Astrocyte (in vitro differentiated cells and primary cell): ENCODE measurements at places on chromosomes 2 and 18.

DNA sequence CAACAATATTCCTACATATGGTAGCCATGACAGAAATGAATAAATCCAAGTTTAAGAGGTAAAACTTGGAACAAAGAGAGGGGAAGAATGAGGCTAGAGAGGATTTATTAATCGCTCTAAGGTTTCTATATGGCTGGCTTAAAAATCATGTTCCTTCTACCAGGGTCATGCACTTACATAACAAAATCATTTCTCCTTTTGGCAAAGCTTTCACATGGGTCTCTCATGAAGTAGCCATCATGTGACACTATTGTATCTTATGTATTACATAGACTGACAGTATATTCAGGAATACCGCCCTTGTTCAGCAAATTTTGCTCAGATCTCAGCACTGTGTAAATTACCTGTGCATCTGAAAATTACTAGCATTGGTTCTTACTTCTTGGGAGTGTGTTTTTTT, 1554.5 kb upstream of the SLC39A10 start:
- no peak for DNase-seq

- peak; percentile 23 for DNase-seq
These were observed 40.5 kb downstream of the MTHFD2 start for GRCh38 chr2:74238879-74239278.

GRCh38 chr2:118706371-118706770, 141.1 kb downstream of the EN1 start:
- no peak for DNase-seq

DNA sequence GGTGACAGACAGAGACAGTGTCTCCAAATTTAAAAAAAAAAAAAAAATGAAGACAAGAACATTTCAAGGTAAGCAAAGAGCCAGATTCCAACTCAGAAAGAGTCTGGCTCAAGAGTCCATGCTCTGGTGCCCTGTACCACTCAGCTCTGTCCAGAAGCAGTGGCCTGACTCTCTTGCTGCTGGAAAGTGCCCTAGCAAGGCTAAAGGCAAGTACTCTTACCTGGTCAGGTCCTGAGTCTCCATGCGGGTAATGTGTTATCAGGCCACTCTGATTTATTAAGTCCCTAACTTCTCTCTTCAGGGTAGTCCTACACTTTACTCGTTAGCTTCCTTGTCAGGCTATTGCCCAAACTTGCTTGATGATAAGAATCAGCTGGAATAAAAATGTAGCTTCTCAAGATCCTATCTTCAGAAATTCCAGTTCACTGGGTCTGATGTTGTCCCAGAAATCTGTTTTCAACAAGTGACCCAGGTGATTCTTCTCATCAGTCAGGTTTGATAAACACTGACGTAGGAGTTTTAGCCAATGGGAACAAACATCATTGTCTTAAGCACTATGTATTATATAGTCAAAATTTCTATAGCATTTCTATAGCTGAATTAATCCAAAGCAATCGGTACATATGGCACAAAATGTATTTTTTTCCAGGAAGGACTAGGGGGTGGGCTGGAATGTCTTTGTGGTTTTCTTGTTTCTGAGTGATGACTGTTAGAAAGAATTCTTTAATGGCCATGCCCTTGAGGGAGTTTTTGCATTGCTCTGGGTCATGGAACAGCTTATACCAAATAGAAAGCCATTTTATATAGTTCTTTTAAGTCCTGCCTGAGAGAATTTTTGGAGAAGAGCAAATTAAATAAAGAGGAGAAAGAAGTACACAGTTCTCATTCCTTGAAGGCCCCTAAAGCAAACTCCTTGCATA, 139.9 kb upstream of the DNMT3A start:
- DNase-seq: peak; percentile 55

DNA sequence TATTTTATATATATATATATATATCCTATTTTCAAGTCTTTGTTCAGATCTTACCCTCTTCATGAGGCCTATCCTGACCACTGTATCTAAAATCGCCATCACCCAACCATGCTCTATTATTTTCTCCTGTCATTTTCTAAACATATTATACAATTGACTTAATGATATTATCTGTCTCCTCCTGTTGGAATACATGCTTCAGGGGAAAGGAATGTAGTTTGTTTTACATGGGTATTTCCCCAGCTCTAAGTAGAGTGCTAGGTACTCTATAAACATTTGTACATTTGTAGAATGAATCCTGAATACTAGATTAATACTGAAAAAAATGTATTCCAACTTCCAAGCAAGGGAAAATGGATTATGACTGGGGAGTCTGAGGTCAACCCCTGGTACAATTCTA, 26.2 kb downstream of the TTC21B start:
- peak; percentile 7 for DNase-seq

GRCh38 chr2:10211844-10212422, 89.4 kb downstream of the RRM2 start:
- no peak for DNase-seq

- no peak for DNase-seq
These were observed 4.6 kb downstream of the HOXD1 start for GRCh38 chr2:176193048-176193447.

- no peak for DNase-seq
These were observed 246.1 kb upstream of the CYRIA start for GRCh38 chr2:16911746-16912145.

DNA sequence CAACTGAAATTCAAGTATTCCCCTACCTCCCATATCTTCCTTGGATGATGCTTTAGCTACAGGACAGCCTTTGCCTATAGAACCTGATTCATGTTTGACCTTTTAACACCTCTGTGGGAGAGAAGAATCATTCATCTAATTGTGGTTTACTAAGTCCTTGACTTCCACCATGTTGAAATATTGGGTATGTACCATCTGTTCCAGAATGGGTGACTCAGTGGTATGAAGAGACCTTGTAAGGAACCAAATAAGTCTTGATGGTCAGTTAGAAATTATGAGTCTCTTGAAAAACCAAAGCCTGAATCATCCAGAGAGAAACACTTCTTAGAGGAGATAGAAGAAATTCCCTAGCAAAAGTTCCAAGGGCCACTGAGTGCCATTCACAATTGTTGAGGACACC, 27.5 kb downstream of the STAMBP start:
- DNase-seq: peak; percentile 98

- DNase-seq: no peak
These were observed 245.1 kb downstream of the LDLRAD4 start for GRCh38 chr18:13463526-13464210.

DNA sequence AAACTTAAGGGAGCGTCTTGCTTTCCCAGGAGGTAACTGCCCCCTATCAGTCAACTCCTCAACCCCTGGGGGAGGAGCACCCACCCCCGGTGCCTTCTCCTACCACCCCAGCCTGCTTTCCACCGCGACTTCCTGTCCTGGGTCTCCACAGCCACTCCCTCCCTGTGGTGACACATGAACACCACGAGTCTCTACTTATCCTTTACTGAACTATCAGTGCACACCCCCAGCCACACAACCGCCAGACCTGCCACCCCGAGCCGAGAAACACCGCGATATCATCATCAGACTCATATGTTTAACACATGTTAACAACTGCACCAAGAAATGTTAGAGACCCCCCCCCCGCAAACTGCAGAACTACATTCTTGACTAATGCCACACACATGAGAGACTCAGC, 43.3 kb downstream of the LONRF2 start:
- no peak for DNase-seq

DNA sequence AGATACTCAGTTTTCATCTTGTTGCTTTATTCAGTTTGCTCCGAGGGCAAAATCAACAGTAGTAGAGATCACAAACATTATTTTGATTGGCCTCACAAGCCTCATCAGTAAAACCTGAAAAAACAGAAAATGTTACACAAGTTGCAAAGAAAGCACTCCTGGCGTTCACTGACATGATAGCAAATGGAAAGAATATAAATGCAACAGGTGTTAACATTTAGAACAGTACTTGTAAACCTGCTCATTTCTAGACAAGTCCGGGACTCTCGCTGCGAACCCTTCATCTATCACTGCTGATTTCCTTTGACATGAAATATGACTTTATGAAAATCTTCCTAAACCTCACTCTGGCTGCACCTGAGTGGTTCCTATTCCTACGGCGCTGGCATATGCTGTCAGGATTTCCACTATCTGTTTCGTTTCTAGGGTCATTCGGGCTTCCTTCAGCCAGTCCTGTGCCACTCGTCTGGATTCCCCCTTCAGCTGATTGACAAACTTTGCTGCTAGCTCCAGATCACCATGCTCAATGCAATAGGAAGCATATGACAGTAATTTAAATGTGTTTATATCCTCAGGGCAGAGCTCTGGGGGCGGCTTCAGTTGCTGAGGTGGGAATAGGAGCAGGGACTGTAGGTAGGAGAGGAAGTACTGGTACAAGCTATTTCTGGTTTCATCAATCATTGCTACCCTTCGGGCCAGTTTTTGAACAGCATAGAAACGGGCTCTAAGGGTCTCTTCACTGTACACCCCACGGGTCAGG, 38.1 kb downstream of the PTCD3 start:
- DNase-seq: no peak

DNA sequence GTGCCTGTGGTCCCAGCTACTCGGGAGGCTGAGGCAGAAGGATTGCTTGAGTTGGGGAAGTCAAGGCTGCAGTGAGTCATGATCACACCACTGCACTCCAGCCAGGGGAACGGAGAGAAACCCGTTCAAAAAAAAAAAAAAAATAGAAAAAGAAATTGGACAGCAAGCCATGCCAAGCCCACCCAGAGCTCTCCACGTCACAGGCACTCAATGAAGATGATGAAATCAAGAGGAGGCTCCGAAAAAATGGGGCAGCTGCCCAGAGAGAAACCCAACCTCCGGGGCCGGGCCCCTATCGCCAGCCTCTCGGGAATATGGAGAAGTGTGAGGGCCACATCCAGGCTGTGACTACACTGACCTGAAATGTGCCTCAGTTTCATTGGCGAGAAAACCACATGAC, 40.0 kb downstream of the BIN1 start:
- DNase-seq: no peak

DNA sequence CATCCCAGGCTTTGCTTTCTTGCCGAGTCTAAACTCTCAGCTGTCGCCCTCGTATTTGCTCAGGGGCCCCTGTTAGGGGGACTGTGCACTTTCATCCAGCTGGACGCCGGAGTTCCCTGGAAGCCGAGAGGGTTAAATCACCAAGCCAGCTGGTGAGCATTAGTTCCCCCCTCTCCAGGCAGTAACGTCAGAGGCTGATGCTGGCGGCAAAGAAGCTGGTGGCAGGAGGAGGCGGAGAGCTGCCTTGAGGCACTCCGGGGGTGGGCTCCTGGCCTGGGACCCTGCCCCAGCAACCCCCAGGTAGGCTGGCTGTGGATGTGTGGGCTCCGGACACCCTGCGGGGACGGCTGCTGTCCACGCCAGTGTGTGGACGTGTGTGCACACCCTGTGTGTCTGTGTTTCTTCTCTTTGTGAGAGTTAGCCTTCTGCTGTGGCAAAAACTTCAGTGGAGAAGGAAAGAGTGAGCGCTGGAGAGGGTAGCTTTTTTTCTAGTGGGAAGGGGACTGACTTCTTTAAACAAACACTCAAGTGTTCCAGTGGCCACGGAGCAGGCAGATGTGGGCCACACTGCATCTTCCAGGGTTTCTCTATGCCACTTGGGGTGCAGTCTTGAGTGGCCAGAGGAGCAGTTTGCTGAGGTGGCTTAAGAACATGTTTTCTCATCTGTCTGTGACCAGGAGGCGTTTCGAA, 84.7 kb downstream of the GLI2 start:
- peak; percentile 82 for DNase-seq

DNA sequence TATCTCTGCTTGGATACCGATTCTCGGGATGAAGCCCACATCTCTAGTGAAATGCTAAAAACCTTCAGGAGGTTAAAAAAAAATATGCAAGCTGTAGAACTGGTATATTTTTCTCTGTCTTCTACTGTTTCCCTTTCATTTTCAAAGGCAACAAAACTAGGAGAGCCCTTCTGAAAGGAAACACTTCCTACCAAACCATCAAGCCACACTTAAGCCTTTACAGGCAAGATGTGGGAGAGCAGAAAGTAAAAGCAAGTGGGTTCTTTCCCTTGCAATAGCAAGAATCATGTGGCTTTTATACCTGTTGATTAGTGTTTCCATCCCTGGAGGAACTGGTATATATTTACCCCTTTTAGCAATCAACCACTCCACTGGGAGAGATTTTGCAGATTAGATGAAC, 147.9 kb upstream of the ACAA2 start:
- DNase-seq: no peak

GRCh38 chr2:64462940-64463700, 9.2 kb downstream of the LGALSL start:
- DNase-seq: no peak

DNA sequence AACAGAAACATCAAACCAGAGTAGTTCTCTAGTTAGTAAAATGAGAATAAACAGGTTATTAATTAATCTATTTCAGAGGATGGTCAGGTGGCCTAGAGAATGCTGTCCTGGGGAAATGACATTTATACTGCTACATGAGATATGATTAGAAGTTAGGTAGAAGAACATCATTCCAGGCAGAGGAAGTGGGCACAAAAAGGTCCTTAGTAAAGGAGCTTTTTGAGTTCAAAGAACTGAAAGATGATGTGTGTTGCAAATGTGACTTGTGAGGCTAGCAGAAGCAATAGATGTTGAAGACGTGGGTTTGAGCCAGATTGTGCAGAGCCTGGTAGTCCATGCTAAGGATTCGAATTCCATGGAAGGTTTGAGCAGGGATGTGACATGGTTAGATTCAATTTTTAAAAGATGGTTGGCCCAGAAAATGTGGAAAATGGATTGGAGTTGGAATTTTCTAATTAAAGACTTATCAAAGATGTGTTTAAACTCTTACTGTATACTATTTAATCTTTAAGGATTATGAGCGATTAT, 34.2 kb downstream of the RAB10 start:
- DNase-seq: no peak
